SJCRH30 (cell line): ENCODE measurements at places on chromosomes 4 and X. TPM values are rescaled to one million over a fixed set of nuclear protein-coding genes. Genes with fewer than 3 reads are reported as not detected.
A peak's percentile ranks its signal among the peaks of the same experiment; 100 is the strongest.

- peak; percentile 58 for DNase-seq
These were observed 78.7 kb upstream of the DCLK2 start for GRCh38 chr4:149999485-150000074.

- no peak for DNase-seq
These were observed 28.5 kb upstream of the PRRG1 start for GRCh38 chrX:37320541-37321203.

GRCh38 chr4:77800483-77801259 lies 18.5 kb downstream of the CNOT6L start:
- DNase-seq, result no peak

- no peak for DNase-seq
These were observed 305.7 kb downstream of the ARHGAP24 start for GRCh38 chr4:85780664-85781063.

DNA sequence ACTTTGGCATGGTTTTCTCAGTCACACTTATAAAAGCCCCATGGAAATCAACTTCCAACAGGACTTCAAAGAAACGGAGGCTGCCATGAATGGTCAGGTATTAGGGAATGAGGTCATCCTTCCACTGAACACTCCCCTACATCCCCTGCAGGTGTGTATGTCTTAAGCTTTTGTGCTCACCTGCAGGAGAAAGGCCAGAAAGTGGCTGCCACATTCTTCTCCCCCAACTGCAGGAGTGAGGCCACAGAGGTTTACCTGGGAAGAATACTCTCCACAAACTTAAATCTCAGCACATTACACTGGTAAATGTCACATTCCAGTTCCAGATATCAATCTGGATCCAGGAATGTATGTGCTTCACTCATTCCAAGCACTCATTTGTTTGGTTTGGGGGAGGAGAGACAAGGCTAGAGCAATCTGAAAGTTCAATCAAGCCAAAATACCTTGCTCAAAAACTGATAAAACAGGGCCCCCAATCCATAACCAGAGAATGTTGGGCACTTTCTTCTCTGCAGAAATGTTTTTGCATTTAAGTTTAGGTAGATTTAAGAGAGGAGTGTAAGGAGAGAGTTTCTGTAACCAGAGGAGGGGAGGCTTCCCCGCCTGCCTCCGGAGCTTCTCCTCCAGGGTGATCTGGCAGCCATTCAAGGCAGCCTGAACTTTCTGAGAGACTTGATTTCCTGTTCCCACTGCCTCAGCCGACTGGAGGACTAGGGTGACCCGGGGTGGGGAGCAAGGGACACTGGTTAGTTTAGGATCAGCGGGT lies 15.4 kb downstream of the FAM9C start:
- peak; percentile 75 for DNase-seq

GRCh38 chrX:23052324-23052723 lies 52.6 kb downstream of the DDX53 start:
- no peak for DNase-seq

DNA sequence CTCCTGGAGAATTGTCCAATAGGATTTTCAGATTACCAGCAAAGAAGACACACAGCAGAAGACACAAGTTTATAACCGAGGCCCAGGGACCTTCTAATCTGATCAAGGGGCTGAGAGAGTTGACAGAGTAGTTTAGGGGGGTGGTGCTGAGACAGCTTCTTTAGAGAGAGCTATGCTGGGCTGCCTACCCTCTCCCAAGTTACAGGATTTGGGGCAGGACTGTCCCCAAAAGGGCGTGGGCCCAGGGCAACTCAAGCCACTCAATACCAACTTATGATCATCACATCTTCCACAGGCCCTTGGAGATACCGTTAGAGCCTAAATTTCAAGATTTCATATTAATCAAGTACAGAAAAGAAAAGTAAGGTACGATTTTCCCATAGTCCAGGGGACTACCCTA lies 43.0 kb downstream of the PDHA1 start:
- no peak for DNase-seq

DNA sequence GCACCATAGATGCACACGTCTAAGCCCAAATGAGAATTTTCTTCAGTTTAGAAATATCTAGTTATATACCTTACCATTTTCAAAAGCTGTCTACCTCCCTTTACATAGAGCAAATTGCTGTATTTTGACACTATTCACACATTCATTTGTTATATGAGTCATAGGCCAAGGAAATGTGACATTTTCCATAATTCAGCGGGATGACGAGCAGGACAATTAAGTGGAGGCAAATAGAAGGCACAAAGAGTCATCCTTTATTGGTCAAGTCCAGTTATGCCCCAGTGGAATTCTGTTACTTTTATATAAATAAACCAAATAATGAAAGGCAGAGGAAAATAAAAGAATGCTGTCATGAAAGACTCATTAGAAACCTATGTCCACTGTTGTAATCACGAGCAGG lies 27.9 kb downstream of the FGF13 start:
- DNase-seq, result no peak

DNA sequence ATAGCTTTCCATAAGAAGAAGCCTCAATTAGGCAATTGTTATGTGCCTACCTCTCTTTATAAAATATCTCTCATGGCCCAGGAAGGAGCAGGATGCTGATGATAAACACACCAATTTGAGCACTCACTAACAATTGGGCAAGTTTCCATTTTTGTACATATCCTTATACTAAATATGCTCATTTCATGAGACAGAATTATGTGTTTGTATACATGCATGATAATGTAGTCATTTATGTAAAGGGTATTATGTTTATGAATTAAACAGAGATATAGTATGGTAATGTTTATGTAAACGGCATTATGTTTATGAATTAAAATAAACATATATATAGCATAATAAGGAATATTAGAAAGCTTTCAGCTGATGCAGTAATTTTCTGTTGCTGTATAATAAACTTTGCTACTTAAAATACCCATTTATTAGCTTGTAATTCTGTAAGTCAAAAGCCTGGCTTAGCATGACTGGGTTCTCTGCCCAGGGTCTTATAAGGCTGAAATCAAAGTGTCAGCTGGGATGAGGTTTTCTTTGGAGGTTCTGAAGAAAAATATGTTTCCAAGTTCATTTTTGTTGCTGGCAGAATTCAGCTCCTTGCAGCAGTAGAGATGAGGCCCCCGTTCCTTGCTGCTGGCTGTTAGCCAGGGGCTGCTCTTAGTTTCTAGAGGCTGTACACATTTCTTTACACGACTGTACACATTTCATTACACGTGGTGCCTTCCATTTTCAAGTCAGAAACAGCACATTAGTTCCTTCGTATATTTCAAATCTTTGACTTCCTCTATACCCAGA lies 89.0 kb downstream of the GLRA2 start:
- no peak for DNase-seq

GRCh38 chrX:68721991-68722860 lies 74.8 kb downstream of the STARD8 start:
- no peak for DNase-seq

DNA sequence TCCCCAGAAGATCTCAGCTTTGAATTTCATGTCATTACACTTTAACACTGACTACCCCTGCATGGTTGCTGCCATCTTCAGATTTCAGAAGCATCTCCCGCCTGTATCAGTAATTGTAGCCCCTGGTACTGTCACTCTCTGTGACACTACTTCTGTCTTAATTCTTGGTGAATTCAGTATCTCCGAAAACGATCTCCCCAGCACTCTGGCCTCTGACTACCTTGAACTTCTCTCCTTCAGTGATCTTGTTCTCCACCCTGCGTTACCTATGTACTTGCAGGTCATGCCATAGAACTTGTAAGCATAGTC lies 53.8 kb upstream of the ABCG2 start:
- DNase-seq, result no peak

DNA sequence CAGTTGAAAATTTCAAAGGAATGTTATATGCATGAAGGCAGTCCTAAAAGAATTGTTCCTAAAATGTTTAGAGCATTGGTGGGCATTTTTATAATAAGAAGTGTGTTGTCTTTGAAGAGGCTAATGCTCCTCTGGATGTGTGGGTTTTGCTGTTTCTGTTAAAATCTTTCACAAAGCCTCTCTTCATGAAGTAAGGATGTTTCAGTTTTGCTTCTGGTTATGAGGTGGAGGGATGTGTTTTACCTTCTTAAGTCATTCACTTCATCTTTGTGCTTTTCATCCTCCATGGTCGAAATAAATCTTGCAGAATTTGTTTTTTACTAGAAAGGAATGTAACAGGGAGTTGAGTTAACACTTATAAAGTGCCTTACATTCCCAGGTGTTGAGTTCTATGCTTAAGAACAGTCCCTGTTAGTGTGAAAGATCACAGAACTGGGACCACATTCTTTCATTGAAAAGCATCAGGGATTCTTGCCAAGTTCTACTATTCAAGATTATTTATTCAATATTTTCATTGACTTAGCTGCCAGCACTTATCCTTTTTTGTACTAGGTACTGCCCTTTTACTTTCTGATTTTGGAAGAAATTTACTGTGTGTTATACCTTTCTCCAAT lies 21.1 kb downstream of the FHIP1A start:
- DNase-seq, result no peak

DNA sequence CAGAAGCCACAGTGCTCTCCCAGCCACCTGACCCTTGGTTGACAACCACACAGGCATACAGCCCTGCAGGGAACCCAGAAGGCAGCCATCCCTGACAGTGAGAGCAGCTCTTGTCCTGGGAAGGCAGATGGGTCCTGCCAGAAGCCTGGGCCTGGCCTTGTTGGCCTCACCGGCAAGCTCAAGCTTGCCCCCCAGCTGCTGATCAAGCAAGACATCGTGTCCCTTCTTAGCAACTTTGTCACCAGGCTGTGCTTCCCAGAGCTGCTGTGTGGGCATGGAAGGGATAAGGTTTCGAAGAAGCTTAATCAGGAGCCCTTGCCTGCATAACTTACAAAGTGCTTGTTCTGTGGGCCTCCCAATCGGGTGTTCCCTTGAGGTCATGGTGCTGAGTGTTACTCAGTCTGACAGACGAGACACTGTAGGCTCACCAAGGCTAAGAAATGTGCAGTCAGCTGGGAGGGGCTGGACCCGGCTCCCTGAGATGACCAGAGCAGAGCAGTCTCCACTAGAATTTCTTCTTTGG lies 6.8 kb upstream of the ABLIM2 start:
- DNase-seq, result no peak

- no peak for DNase-seq
These were observed 18.3 kb upstream of the IL21 start for GRCh38 chr4:122639181-122639580.

DNA sequence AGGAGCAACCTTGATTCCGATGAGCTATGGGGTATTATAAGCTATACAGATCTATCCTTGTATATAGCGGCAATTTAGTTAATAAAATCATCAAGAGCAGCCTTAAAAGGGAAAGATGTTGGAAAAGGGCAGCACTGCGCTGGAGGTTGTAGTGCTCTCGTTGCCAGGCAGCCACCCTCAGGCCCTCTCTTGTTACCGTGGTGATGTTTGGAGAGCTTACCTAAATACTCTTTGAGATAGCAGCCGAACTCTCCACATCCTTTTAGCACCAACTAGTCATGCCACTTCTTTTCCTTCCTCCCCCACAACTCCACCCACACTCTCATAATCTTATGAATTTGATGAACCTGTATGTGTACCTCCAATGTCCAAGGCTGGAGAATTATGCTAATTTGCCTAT lies 3.8 kb upstream of the RADX start:
- DNase-seq, result no peak

DNA sequence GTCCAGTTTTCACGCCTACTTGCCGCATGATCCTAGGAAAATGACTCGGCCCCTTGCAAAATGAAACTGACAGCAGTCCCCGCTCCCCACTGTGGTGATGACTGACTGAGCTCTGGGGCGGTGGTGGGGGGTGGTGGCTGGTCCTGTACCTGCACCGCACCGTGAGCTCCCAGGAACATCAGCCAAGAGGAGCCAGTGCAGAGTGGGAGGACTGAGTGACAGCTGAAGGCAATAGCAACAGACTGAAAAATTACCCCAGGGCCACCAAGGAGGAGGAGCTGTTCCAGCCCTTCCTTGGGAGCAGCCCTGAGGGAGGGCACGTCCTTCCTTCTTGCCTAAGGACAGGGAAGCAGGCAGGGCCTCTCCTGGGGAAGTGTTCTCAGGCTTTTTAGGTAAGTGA lies 2.4 kb upstream of the C4orf50 start:
- DNase-seq, result no peak

GRCh38 chrX:78517124-78517523 lies 142.0 kb downstream of the RTL3 start:
- DNase-seq, result no peak

- DNase-seq, result no peak
These were observed 23.8 kb downstream of the BMX start for GRCh38 chrX:15524417-15524816.

GRCh38 chr4:128516301-128516969 lies 228.8 kb upstream of the PGRMC2 start:
- DNase-seq, result no peak

DNA sequence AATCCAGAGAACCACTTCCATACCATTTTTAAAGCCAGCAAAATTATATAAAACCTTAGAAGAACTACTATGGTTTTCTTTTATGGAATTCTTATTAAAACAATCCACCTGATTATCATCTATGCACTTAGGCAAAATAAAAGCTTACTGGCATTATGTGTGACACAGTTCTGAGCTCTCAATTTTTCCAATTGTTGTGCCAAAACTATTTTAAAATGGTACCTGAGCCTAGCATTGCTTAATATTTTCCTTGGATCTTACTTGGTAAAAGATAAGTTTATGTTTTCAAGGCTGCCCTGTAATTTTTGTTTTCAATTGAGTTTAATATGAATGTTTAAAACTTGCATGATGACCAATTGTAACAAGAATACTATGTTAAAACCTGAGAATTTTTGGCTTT lies 201.3 kb downstream of the MAD2L1 start:
- DNase-seq, result no peak

GRCh38 chrX:73213734-73214425 lies 771 bp downstream of the NAP1L2 start:
- no peak for DNase-seq

GRCh38 chr4:180152831-180153230 lies 2090.4 kb upstream of the TENM3 start:
- no peak for DNase-seq

- DNase-seq, result no peak
These were observed 1217.0 kb upstream of the PRKX start for GRCh38 chrX:4930426-4930825.

- no peak for DNase-seq
These were observed 512.7 kb upstream of the FAT1 start for GRCh38 chr4:187236209-187236890.

DNA sequence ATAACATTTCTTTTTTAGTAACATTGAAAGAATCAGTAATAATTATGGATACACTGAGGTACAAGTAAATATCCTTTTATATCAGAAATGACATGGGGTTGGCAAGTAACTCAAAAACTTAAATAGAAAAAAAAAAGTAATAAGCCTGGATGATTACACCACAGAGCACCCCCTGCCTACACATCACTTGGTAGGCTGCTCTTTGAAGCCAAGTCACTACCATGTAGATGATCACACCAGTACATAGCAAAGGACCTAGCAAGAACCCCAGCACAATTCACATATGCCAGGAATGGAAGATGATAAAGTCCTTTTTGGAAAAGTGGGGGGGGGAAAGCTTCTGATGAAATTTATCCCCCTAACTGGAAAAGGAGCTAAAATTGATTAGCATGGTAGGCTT lies 56.9 kb downstream of the METTL14 start:
- no peak for DNase-seq

The PRDX4 gene
- 183 and 196 TPM in 2 replicates for total RNA-seq

The LNX1 gene
- 3.3 and 3.4 TPM in 2 replicates for total RNA-seq

The PRSS12 gene
- total RNA-seq, result 8.2 and 9.9 TPM in 2 replicates

The CXorf51B gene
- not detected in 2 replicates for total RNA-seq

The TXK gene
- 0.35 and 1.1 TPM in 2 replicates for total RNA-seq

The IGFBP7 gene
- total RNA-seq, result 1.8 and 2.3 TPM in 2 replicates

The AR gene
- total RNA-seq, result 14.2 and 15.2 TPM in 2 replicates

The TMEM31 gene
- not detected in 2 replicates for total RNA-seq

The RASGEF1B gene
- 0.10 and 0.28 TPM in 2 replicates for total RNA-seq

The BEX5 gene
- total RNA-seq, result not detected in 2 replicates
